Thoracic aorta endothelial cell (primary cell): ENCODE measurements at places on chromosomes 1 and 21. TPM values are rescaled to one million over a fixed set of nuclear protein-coding genes. Genes with fewer than 3 reads are reported as not detected.

Gene FMO1
- not detected in 2 replicates for total RNA-seq

Gene KCND3
- total RNA-seq, result not detected in 2 replicates

Gene POMGNT1
- 39.5 and 49.2 TPM in 2 replicates for total RNA-seq

Gene LY9
- not detected in 2 replicates for total RNA-seq

Gene CROCC
- 21.9 and 23.0 TPM in 2 replicates for total RNA-seq

Gene AMIGO1
- total RNA-seq, result 0.79 and 0.80 TPM in 2 replicates

Gene CD52
- total RNA-seq, result not detected in 2 replicates

Gene RIMKLA
- under 0.01 and 0.14 TPM in 2 replicates for total RNA-seq

Gene MPZ
- total RNA-seq, result 1.2 and 1.3 TPM in 2 replicates

Gene TIE1
- total RNA-seq, result 436 and 472 TPM in 2 replicates

Gene TSSK3
- total RNA-seq, result 0.27 and 0.65 TPM in 2 replicates

Gene PCBP3
- 0.29 and 0.40 TPM in 2 replicates for total RNA-seq

Gene CHD5
- under 0.01 and 0.07 TPM in 2 replicates for total RNA-seq

Gene PLA2G2D
- total RNA-seq, result not detected in 2 replicates

Gene RXFP4
- not detected in 2 replicates for total RNA-seq

Gene ZBTB7B
- total RNA-seq, result 10.2 and 15.0 TPM in 2 replicates

Gene BGLAP
- total RNA-seq, result 0.27 TPM in 1 of 2 replicates, not detected in the other
